ENCODE measurements at places on chromosomes 7 and 10.

GRCh38 chr7:491958-492713, 27.5 kb downstream of the PDGFA start:
- H3K4me1 ChIP-seq: peaks cover 19% of the 10 kb centered on the region
- no peaks in the 10 kb centered on the region for H3K27me3 ChIP-seq
- no peak for DNase-seq
- H3K36me3 ChIP-seq: peaks cover 16% of the 10 kb centered on the region
- no peak overlapping the region for H3K4me3 ChIP-seq
- H3K27ac ChIP-seq: no peak overlapping the region

- DNase-seq: no peak
- H3K4me1 ChIP-seq: peaks cover 4% of the 10 kb centered on the region
- H3K27ac ChIP-seq: no peak overlapping the region
- no peak overlapping the region for H3K4me3 ChIP-seq
Measured at GRCh38 chr7:4154882-4155535, 527.1 kb upstream of the FOXK1 start.

GRCh38 chr7:73899731-73900142, 38.8 kb downstream of the TMEM270 start:
- H3K36me3 ChIP-seq: no peaks in the 10 kb centered on the region
- no peak overlapping the region for H3K4me3 ChIP-seq
- H3K27me3 ChIP-seq: no peaks in the 10 kb centered on the region

DNA sequence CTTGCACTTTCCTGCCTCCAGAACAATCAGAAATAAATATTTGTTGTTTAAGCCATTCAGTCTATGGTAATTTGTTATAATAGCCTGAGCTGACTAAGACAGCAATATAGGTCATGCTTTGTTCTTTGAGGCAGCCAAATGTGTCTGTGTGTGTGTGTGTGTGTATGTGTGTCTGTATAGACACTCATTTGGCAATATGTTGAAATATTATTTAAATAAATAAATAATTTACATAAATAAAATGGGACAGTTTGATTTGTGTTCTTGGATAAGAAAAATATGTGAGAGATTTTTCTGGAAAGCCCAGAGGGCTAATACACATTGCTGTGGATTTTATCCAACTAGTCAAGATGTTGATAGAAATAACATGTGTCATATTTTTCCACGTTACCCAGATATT, 140.2 kb downstream of the PTN start:
- no peak overlapping the region for H3K27ac ChIP-seq
- no peak for DNase-seq
- H3K4me1 ChIP-seq: no peaks in the 10 kb centered on the region
- H3K4me3 ChIP-seq: no peak overlapping the region

- peak; percentile 86 for DNase-seq
- no peaks in the 10 kb centered on the region for H3K27me3 ChIP-seq
- H3K27ac ChIP-seq: peak overlapping the region; percentile 84
- no peak overlapping the region for H3K4me3 ChIP-seq
- peaks cover 10% of the 10 kb centered on the region for H3K4me1 ChIP-seq
Measured at GRCh38 chr7:77482015-77482414, 55.1 kb upstream of the PTPN12 start.

DNA sequence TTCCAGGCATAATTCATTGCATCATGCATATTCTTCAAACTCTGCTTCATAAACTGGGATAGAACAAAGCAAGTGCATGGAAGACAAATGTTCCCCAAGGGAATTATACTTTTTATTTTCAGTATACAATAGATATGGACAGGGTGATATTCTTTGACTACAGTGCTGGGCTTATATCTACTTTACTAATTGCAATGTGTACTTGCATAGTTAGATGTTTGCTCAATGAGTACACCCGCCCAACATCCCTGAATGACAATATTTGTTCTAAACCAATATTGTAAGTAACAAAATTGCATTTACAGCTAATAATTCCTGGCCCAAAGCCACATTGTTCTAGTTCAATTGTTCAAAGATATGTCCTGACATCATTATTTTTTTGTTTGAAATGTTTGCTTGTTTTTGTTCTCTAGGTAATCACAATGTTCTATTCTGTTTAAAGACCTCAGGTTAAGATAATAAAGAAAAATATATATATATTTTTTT, 171.4 kb downstream of the PTN start:
- H3K27me3 ChIP-seq: no peaks in the 10 kb centered on the region
- no peaks in the 10 kb centered on the region for H3K4me1 ChIP-seq
- no peak overlapping the region for H3K27ac ChIP-seq

DNA sequence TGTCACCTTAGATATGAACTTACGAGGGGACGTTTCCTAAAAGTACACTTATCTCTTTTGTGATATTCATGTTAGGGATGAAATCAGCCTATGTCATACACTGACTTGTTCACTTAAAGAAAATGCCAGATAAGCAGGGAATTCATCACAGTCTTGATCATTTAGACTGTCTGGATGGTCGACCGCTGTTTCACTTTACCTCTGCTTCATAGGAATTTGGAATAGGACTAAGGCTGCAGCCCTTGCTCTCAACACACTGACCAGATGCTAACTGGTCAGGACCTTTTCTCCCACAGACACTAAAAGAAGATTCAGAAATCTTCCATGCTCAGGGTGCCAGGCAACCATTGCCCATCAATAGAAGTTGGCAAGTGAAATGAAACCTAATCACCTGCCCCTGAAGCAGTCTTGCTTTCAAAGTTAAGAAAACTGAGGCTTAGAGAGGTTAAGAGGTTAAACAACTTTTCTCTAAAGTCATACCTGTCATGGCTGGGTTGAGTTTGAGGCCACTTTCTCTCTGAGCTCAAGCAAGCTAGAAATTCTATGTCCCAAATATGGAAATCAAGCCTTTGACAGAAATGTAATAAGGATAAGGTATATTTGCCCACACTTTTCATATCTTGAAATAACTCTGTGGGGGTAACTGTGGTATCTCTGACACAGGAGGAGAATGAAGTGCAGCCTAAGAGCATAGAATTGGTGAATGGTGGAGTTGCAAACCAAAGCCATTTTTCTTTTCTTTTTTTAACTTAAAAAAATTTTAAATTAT, 77.1 kb downstream of the MAP3K8 start:
- no peaks in the 10 kb centered on the region for H3K4me1 ChIP-seq
- H3K27me3 ChIP-seq: no peaks in the 10 kb centered on the region
- no peak overlapping the region for H3K27ac ChIP-seq
- no peak for DNase-seq

GRCh38 chr10:18607503-18608378, 43.6 kb downstream of the NSUN6 start:
- H3K27me3 ChIP-seq: no peaks in the 10 kb centered on the region
- H3K4me3 ChIP-seq: no peak overlapping the region
- H3K36me3 ChIP-seq: peaks cover 12% of the 10 kb centered on the region
- H3K4me1 ChIP-seq: peaks cover 4% of the 10 kb centered on the region

DNA sequence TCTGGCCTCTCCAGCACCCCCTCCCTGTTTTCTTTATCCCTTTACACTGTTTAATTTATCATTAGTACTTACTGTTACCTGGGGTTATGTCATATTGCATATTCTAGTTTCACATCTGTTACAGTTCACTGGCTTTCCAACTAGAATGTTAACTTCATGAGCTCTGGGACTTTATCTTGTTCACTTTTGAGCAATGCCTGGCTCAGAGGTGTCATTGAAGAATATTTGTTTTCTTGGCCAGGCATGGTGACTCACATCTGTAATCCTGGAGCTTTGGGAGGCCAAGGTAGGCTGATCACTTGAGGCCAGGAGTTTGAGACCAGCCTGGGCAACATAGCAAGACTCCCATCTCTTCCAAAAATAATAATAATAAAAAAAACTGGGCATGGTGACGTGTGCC, 40.7 kb downstream of the LRGUK start:
- no peak overlapping the region for H3K4me3 ChIP-seq
- no peaks in the 10 kb centered on the region for H3K36me3 ChIP-seq
- H3K27me3 ChIP-seq: no peaks in the 10 kb centered on the region
- no peak overlapping the region for H3K27ac ChIP-seq

DNA sequence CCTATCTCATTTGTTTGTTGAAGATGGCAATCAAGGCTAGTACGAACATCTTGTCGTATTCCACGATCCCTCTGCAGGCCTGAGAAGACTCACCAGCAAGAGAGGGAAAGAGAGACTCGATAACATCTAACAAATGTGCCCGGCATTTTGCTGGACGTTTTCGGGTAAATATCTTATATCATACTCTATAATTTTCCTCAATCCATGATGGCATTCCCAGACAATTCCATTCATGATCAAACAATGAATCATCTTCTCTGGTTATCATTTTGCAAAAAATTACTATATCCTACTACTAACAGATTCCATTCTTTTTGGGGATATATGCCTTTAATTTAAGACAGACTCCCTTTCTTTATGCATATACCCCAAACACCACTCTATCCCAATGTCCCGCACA, 118.1 kb downstream of the TYW1B start:
- no peaks in the 10 kb centered on the region for H3K36me3 ChIP-seq
- H3K27ac ChIP-seq: no peak overlapping the region
- peaks cover 23% of the 10 kb centered on the region for H3K4me1 ChIP-seq
- H3K4me3 ChIP-seq: no peak overlapping the region
- no peaks in the 10 kb centered on the region for H3K27me3 ChIP-seq

GRCh38 chr7:77917500-77918262, 119.1 kb downstream of the PHTF2 start:
- H3K4me1 ChIP-seq: no peaks in the 10 kb centered on the region
- H3K27ac ChIP-seq: no peak overlapping the region
- H3K36me3 ChIP-seq: peaks cover 6% of the 10 kb centered on the region
- H3K27me3 ChIP-seq: no peaks in the 10 kb centered on the region

GRCh38 chr10:23110722-23111516, 15.5 kb downstream of the MSRB2 start:
- no peaks in the 10 kb centered on the region for H3K4me1 ChIP-seq
- no peak for DNase-seq
- H3K27me3 ChIP-seq: no peaks in the 10 kb centered on the region
- no peak overlapping the region for H3K27ac ChIP-seq
- no peak overlapping the region for H3K4me3 ChIP-seq
- H3K36me3 ChIP-seq: peaks cover 68% of the 10 kb centered on the region

DNA sequence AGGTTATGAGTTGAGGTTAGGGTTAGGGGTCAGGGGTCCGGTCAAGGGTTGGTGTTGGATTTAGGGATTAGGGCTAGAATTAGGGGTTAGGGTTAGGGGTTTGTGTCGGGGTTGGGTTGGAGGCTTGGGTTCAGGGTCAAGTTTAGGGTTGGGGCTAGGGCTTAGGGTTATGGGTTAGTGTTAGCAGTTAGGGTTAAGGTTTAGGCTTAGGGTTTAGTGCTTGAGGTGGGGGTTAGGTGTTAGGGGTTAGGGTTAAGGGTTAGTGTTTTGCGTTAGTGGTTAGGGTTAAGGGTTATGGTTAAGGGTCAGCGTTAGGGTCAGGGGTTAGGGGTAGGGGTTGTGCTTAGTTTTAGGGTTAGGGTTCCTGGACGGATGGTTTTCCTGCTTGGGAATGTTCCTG, 1.7 kb upstream of the SYCE1 start:
- no peak for DNase-seq
- no peaks in the 10 kb centered on the region for H3K36me3 ChIP-seq
- H3K4me1 ChIP-seq: no peaks in the 10 kb centered on the region
- H3K27ac ChIP-seq: no peak overlapping the region
- H3K4me3 ChIP-seq: no peak overlapping the region

DNA sequence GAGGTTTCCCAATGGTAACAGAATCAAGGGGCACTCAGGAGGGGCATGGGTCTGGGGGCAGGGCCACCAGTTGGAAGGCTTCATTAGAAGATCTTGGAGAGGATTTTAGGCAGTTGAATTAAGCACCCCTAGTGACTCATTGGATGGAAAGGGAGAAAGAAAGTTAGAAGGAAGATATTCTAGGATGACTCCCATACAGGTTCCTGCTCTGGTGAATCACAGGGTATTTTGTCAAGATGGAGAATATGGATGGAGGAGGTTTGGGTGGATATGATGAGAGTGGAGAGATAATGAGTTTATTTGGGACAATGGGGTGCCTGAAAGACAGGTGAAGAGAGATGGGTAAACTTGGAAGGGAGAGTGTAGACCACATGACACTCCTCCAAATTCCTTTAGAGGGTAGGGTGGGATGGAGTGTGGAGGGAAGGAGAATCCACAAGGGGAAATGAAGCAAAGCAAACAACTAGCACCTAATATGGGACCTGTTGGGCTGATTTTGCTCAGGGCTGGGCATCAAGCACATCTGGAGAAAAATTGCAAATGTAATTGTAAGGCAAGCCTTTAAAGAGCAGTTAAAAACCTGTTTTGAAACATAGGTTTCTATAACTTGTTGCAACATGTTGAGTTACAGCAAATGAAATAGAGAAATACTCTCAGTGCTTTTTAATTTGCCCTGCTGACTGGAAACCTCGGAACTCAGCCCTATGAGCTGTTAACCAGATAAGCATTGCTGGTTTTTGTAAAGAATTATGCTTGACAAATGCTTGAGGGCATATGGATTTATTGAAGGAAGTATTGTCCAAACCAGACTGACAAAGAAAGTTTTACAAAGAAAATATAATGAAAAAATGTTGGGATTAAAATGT, 2.9 kb upstream of the ENTPD7 start:
- H3K4me3 ChIP-seq: no peak overlapping the region
- no peaks in the 10 kb centered on the region for H3K36me3 ChIP-seq
- no peak for DNase-seq

DNA sequence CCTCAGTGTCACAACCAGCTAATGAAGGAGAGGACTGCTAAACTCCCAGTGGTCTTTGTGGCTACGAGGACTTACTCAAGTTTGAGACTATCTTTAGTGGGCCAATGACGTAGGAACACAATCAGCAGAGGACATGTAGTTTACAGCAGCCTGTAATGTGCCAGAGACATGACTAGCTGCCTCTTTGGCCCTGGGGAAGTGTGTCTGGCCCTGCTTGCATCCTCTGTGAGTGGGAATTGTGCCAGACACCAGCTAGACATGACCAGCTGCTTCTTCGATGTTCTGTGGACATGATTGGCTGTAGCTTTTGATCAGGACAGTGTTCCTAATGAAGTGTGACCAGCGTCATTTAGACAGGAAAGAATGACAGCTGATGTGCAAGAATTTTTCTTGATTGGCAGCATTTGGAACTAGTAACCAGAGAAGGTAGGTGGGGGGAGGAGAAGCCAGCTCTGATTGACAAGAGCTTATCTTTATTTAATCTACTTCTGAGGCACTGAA, 141.7 kb downstream of the AUTS2 start:
- no peaks in the 10 kb centered on the region for H3K36me3 ChIP-seq
- no peaks in the 10 kb centered on the region for H3K27me3 ChIP-seq
- H3K4me1 ChIP-seq: no peaks in the 10 kb centered on the region
- H3K27ac ChIP-seq: no peak overlapping the region

DNA sequence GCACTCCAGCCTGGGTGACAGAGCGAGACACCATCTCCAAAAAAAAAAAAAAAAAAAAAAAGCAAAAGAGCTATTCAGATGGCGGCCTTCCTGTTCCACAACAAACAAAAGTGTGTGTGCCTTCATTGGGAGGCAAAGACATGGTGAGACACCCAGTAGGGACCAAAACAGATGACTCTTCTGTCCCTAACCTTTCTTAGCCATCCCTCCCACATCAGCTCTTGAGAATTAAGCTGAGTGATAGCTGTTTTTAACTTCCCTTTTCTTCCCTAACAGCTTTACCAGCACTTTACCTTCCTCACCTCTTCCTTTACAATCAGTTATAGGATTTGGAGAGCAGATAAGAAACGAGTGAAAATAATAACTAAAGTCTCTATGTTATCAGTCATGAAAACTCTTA, 48.2 kb downstream of the ARMH3 start:
- no peak for DNase-seq
- H3K36me3 ChIP-seq: peaks cover 45% of the 10 kb centered on the region
- H3K27ac ChIP-seq: no peak overlapping the region

GRCh38 chr7:79298145-79298760, 155.2 kb downstream of the MAGI2 start:
- H3K27me3 ChIP-seq: no peaks in the 10 kb centered on the region
- no peak overlapping the region for H3K4me3 ChIP-seq
- peaks cover 5% of the 10 kb centered on the region for H3K4me1 ChIP-seq
- H3K36me3 ChIP-seq: no peaks in the 10 kb centered on the region

- no peak for DNase-seq
- no peak overlapping the region for H3K4me3 ChIP-seq
- H3K36me3 ChIP-seq: no peaks in the 10 kb centered on the region
- no peaks in the 10 kb centered on the region for H3K4me1 ChIP-seq
Measured at GRCh38 chr10:111481866-111482265, 405.0 kb downstream of the ADRA2A start.

Data from large intestine (tissue), 12 donors.